ENCODE measurements at places on chromosomes 3 and 15. TPM values are rescaled to one million over a fixed set of nuclear protein-coding genes. Genes with fewer than 3 reads are reported as not detected.

ROBO2 gene
- polyA plus RNA-seq: 103 TPM

CLDN16 gene
- 51.8 TPM for polyA plus RNA-seq

CCR9 gene
- polyA plus RNA-seq: 0.12 TPM

GRAMD1C gene
- 24.1 TPM for polyA plus RNA-seq

- no peak for DNase-seq
Measured at GRCh38 chr15:70199540-70200410, 102.1 kb upstream of the TLE3 start.

GRCh38 chr15:55221090-55222011 is 24.6 kb upstream of the RSL24D1 start:
- no peak for DNase-seq

- DNase-seq: no peak
Measured at GRCh38 chr3:4982773-4983738, 3.8 kb downstream of the BHLHE40 start.

DNA sequence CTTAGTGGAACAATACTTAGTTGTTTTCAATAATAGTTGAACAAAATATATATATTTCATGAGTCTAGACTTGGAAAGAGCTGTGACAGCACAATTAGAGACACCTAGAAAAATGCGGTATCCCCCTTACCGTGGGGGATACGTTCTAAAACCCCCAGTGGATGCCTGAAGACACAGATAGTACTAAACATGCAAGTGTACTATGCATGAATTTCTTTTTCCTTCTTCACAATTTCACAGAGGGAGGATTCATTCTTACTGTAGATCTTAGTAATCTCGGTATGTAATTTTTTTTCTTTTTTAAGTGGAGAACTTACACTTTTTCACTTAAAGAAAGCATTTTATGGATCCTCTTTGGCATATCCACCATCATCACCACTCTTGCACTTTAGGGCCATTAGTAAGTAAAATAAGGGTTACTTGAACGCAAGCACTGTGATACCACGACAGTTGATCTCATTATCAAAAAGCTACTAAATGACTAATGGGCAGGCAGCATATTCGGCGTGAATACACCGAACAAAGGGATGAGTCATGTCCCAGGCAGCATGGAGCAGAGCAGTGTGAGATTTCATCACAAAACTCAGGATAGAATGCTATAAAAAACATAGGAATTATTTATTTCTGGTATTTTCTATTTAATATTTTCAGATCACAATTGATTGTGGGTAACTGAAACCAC is 72.3 kb upstream of the ZNF280D start:
- no peak for DNase-seq

- no peak for DNase-seq
Measured at GRCh38 chr15:68822818-68823217, 2.1 kb upstream of the ANP32A start.

DNA sequence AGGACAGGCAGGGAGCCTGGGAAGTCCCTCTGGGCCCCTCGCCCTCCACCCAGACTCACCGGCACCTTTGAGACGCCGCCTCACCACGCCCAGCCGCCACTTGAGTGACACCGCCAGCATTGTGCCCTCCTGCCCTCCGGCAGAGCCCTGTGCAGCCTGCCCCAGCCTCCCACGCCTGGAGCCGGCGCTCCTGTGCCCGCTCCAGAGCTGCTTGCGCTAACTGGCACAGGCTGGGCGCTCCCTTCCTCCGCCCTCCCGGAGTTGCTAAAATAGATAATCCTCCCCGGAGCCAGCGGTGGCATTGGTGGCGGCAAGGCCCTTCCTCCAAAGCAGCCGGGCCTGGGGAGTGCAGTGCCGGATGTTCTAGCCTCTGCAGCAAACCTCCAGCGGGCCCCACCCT is 15.7 kb upstream of the GRIP2 start:
- DNase-seq: no peak

DNA sequence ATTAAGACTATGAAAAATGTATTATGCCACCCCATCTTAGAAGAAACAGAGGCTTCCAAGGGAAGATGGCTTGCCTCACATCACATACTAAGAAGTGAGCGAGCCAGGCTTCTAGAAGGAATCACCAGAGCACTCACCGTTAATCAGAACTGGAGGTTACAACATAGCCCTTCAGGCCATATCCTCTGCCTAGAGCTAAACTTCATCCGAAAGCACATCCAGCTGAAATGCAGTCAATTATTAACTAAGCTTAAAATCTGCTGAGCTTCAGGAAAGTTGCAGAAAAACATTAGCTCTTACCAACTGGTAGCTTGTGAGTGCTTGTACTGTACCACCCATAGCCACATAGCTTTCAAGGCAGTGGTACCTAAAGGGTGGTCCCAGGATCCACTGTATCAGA is 483.2 kb downstream of the TBL1XR1 start:
- no peak for DNase-seq

- no peak for DNase-seq
Measured at GRCh38 chr3:2826453-2826852, 283.7 kb downstream of the IL5RA start.

DNA sequence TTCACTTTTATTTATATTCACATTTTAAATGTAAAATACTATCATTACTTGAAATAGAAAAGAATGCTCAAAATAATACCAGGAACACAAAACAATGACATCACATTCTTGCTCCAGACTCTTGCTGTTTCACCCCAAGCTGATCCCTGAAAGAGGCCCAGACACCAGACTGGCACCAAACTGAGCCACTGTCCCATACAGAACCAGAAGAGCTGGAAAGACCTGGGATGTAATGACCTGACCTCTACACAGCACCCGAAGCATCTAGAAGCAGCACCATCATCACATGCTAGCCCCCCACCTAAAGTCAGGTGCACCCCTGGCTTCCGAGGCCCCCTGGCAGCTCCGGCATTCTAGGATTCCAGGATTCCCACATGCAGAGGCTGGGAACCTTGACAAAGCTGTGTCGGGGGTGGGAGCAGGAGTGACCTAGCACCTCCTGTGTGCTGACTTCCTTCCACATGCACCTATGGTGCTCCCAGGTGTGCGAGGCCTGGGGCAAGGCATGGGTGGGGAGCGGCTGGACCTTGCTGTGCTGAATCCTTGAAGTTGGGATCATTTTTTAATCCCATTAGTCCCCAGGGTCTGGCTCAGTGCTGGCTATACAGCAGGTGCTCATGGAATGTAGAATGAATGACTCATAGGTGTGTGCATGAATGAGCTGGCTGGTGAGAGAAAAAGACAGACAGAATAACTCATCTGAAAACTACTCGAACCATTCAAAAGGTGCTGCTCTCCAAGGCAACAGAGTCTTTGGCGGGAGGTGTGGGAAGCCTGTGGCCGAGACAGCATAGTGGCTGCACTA is 144.7 kb upstream of the IQSEC1 start:
- no peak for DNase-seq

GRCh38 chr15:61649046-61649445 is 411.2 kb downstream of the VPS13C start:
- DNase-seq: no peak

- no peak for DNase-seq
Measured at GRCh38 chr3:134651347-134652041, 672 bp upstream of the KY start.

GRCh38 chr15:90807074-90807785 is 61.2 kb upstream of the FURIN start:
- no peak for DNase-seq

DNA sequence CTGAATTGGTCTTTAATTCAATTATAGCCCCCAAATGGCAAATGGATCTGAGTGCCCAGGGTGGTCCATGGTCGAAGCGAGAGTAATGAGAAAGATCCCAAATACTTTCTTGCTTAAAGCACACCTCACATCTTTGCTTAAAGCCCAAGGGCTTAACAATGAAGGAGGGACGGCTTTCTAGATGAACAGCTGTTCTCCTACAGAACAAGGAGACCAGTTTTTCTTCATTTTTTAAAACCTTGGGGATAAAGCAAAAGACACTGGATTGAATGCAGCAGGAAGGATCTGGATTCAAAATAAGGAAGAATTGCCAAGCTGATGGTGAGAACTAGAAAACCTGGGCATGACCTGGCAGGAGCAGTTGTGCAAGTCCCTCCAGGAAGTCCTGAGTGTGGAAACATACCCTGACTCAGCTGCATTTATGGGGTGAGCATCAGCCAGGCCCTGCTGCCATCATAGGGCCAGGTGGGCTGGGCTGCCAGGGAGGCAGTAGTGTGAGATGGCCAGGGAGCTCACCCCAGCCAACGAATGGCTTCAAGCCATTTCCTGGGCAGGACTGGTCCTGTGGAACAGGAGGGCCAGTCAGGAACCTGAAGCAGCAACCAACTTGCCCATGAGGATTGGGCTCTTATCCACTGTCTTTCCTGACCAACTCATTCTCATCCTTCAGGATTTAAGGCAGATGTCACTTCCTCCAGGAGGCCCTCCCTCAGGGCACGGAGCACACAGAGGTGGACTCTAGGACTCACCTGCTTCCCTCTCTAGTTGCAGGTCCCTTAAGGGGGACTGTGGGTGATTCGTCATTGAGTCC is 18.4 kb upstream of the RHCG start:
- no peak for DNase-seq
